KG1 (cell line): ENCODE measurements at places on chromosomes 3 and 15.

- peak; percentile 46 for DNase-seq
Observed at GRCh38 chr15:65384895-65385869, 7.4 kb upstream of the IGDCC3 start.

- DNase-seq = no peak
Observed at GRCh38 chr3:109973733-109974132, 636.4 kb upstream of the DPPA4 start.

DNA sequence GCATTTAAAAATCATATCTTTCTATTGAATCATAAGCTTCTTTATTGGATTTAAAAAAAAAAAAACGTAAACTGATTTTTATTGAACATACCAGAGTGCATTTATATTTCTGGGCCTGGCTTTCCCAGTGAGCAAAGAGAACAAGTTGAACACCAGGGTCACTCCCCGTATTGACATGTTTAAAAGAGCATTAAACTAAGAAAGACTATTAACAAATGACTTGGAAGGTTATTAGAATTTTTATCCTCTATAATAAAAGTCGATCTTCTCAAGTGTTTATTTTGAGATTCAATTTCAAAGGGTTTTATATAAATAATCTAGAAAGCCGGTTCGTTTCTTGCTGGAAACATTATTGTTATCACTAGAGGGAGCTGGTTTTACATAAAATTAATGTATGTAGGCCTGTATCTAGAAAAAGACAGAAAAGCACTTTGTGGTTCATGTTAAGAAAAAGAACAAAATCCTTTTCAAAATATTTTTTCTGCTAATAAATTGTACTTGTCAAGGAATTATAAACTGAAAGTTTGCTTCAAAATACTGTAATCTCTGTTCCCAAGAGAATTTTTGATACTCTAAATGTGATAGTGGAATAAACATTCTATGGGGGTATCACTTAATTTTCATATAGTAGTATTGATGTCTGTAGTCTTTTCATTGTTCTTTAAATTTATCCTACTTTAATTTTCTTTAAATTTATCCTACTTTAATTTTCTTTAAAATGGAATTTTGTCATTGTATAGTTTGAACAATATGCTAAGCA lies 321.8 kb upstream of the MME start:
- peak; percentile 30 for DNase-seq

DNA sequence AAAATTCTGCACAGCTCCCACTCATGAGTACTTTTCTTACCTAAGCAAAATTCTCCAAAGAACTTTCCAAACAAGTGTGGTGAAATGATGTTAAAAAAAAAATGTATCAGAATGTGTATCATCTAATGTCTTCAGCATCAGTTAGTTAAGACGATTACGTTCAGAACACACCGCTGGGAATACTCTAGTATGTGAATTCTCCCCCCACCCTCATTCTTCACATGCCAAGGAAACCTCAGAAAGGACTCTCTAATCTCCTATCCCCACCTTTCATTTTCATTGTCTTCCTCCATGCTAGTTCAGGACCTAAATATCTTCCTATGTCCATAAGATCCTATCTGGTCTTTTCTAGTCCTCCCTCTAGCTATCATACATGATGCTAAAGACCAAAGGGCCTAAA lies 457.4 kb downstream of the SHQ1 start:
- DNase-seq = no peak

DNA sequence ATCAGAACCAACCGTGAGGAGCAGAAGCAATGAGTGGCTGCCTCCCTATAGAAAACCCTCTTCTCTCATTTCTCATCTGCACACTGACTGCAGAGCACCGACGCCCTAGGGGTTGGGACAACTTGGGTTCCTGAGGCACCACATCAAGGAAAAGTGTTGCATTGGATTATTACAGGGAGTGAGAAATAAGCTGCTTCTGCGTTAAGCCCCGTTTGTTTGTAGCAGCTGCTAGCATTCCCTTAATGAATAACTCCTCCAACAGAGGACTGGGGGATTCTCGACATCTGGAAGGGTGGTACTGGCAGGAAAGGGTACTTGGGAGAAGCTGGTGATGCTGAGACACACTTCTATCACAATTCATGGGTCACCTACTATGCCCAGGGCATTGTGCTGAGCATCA lies 25.3 kb upstream of the AGBL1 start:
- no peak for DNase-seq

DNA sequence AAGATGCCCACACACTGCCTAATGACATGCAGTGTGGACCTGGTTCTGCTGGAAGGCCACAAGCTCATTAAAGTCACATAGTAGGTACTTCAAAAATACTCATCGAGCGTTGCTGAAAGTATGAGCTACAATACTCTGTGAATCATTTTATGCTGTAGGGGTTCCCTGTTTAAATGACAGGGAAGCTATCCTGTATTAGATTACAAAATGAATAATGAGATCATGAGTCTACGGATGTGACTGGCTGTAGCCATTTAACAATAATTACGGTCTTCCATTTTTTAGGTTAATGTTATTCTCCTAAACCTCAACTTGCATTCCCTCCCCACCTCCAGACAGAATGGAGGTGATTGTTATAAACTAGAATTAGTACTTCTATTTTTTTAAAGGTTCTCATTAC lies 128.2 kb upstream of the FAM3D start:
- no peak for DNase-seq

DNA sequence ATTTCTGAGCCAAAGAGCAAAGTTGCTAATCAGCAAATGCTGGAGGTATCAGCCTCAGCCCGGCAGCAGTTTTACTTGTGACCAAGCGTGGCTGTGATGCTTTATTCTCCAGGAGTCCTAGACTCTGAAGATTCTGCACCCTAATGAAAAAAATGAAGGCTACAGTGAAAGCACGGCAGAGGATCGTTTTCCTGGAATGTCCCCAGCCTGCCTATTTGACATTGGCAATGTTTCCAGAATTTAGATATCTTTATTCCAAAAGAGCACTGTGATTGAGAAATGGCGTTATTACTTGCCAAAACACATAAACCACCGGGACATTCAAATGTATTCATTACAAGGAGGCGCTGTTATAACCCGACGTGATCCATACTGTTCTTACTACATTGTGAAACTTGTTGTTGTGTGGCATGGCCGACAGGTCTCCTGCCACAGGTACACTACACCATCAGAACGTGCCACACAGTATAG lies 263.8 kb downstream of the SLCO3A1 start:
- DNase-seq = no peak

GRCh38 chr3:133460809-133461208 lies 61.0 kb downstream of the BFSP2 start:
- DNase-seq = no peak

DNA sequence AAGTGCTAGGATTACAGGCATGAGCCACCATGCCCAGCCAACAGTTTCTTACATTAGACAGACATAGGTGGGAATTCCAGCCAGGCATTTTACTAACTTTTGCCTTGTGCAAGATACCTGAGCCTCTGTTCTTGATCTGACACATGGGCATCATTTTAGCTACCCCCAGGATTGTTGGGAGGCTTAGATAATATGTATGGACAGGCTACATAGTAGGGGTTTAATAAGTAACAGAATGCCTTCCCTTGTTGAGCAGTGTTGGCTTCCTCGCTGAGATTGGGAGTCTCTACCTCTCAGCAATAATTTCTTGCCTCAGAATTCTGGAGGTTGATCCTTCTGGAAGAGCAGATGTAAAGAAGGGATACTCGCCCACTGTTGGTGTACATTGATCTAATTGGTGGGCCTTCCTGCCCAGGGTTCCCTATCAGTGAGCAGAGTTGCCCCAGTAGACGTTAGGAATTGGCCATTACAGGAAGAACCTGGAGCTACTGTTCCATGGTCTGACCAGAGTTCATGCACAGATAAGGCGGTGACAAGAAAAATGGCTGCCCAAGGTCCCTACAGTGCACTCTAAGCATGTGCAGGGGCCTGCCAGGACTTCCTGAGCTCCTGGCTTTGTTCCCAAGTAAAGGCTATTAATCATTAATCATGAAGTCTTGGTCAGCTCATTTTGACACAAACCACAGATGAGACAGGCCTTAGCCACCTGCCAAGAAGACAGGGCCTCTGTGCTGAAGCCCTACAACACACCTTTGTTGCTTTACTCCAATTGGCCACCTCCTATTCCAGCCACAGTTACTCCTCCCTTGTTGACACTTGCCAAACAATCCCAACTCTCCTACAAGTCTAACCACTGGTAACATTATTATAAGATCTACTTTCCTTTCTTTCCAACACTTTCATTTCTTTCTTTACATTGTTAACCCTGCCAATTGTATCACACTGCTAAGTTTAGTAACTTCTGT lies 5.0 kb upstream of the IL17RE start:
- DNase-seq = no peak

DNA sequence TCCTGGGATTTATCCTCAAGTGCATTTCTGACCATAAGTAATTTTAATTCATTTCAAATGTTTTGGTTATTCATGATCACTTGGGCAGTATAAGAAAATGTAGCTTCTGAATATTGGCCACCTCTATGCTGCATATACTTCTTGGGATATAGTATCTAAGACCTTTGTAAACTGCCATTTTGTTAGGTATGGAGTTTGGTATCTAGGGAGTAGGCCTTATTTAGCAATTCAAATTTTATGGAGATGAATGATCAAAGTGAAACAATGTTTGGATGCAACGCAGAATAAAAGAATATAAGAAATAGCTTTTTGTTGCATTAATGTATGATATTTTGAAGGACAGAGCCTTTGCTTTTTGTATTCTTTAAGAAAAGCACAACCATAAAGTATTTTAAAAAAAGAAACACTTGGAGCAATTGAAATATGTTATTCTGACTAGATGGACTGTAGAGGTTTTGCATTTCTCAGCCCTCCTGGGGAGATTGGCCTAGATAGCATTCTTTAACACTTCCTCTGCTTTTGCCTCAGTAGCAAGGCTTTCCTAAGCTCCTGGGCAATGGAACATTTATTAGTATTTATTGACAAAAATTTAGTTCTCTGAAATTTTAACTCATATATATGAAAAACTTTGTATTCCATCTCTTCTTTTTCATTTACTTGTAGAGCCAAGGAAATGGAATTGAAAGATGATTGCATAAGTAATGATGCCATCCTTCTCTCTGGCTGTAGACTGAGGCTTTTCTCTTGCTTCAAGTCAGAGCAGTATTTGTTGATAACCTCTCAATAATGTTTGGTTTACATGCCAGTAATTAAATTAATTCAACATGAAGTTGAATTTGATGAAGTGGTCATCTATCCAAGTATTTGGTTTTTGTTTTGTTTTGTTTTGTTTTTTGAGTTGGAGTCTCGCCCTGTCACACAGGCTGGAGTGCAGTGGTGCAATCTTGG lies 61.8 kb upstream of the UTS2B start:
- no peak for DNase-seq

DNA sequence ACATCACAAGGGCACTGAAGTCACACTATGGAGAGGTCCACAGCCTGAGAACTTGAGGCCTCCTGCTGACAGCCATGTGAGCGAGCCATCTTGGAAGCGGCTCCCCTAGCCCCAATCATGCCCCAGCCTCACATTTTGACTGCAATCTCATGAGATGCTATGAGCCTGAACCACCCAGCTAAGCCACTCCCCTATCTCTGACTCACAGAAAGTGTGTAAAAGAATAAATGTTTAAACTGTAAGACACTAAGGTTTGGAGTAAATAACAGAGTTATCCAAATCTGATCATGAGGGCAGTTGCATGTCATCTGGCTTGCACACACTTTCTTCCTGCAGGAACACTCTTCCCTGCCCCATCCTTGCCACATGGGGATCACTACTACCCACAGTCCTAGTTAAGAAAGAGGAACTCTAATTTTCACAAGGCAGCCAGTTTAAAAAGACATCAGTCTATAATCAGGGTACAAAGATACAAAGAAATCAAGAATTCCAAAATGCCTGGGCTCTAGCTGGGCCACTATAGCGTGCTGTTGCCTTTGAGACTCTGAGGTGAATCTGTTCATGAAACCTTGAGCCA lies 494.2 kb downstream of the FOXP1 start:
- no peak for DNase-seq

GRCh38 chr15:99140590-99140989 lies 35.7 kb downstream of the SYNM start:
- no peak for DNase-seq

DNA sequence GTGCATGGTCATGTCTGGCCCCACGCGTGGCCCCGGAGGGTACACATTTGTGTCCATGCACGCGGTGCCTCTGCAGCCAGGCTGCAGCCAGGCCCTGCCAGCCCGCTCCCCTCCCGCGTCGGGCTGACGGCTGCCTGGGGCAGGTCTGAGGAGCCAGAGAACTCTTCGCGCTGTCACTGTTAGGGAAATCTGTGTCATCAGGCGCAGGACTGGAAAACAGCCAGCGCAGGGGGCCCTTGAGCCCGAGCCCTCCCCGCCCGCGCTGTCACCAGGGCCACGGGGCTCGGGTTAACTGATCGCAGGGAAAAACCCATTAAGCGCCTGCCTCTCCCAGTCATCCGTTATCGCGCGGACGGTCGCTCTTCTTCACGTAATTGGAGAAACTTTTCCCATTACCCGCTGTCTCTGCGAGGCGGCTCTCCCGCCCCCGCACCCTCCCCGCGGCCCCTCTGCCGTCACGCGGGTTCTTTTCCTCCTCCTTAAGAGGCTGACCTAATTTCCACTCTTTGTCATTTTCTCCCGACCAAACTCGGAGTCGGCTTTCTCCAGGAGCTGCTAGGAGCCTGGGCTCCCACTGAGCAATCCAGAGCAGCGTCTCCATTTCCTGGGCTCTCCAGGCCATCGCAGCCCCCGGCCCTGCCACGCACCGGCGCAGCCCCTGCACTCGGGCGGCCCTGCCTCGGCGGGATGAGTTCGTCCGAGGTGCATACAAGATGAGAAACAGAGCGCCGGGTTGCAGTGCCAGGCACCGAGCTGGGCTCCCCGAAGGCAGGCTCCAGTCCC lies 57.5 kb upstream of the PRR23E start:
- DNase-seq = no peak

GRCh38 chr3:30470496-30470895 lies 135.9 kb upstream of the TGFBR2 start:
- DNase-seq = no peak

- no peak for DNase-seq
Observed at GRCh38 chr3:149470381-149470780, 4.1 kb upstream of the TM4SF4 start.

DNA sequence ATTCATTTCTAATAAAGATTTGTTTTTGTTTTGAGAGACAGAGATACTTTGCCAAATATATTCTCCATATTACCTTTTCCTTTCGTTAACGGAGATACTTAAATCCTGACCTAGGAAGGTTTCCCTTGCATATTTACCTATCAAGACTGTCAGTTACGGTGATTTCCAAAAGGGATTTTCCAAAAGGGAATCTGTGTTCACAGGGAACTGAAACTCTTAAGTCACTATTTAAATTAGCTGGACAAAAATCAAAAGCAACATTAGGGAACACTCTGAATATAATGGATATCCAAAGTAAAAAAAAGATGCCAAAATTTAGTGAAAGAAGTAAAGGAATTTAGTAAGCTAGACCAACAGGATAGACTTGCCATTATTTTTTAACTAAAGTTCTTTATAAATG lies 576 bp downstream of the LRRFIP2 start:
- DNase-seq = no peak

DNA sequence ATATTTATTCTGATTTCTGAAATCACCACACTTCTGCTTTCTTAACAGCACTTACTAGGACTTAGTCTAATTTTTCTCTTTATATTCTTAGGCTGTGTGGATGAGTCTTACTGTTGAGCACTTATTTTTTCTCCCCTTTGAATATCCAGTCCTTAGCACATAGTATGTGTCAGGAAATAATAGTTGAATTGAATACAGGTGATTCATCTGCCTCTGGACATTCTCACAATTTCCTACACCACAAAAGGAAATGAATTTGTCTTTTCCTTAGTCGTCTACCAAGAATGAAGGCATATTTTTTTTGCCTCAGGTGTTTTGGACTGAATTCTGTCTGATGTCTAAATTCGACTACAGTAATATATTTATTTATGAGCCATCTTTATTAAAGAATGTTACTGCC lies 204.2 kb downstream of the GHSR start:
- no peak for DNase-seq
